ENCODE measurements at places on chromosomes 3 and 15.
A peak's percentile ranks its signal among the peaks of the same experiment; 100 is the strongest.

GRCh38 chr3:153443961-153444360 lies 281.9 kb downstream of the RAP2B start:
- no peak for DNase-seq

GRCh38 chr15:70088455-70088854 lies 9.3 kb downstream of the TLE3 start:
- no peak for DNase-seq

GRCh38 chr15:78950902-78951840 lies 6.3 kb upstream of the CTSH start:
- peak; percentile 65 for DNase-seq

DNA sequence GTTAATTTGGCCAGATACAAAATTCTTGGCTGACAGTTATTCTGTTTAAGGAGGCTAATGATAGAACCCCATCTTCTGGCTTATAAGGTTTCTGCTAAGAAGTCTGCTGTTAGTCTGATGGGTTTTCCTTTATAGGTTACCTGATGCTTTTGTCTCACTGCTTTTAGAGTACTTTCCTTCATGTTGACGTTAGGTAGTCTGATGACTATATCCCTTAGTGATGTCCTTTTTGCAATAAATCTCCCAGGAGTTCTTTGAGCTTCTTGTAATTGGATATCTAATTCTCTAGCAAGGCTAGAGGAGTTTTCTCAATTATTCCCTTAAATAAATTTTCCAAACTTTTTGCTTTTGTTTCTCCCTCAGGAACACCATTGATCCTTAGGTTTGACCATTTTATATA lies 114.1 kb upstream of the CDIN1 start:
- DNase-seq, result no peak

GRCh38 chr15:96358821-96359615 lies 28.5 kb downstream of the NR2F2 start:
- DNase-seq, result peak; percentile 16

DNA sequence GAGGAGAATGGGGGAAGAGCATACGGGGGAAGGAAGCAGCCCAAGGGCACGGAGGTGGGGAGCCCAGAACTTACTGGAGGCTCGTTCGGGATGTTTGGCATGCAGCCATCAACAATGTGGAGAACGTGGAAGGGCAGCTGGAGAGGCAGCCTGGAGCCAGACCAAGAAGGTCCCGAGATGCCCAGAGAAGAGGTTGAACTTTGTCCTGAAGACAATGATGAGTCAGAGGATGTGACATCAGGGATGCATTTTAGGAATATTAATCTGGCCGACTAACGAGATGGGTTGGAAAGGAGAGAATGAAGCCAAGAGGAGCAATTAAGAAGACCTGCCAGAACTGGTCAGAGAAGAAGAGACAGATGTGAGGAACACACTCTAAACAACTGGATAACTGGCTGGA lies 98.2 kb downstream of the SRGAP3 start:
- no peak for DNase-seq

DNA sequence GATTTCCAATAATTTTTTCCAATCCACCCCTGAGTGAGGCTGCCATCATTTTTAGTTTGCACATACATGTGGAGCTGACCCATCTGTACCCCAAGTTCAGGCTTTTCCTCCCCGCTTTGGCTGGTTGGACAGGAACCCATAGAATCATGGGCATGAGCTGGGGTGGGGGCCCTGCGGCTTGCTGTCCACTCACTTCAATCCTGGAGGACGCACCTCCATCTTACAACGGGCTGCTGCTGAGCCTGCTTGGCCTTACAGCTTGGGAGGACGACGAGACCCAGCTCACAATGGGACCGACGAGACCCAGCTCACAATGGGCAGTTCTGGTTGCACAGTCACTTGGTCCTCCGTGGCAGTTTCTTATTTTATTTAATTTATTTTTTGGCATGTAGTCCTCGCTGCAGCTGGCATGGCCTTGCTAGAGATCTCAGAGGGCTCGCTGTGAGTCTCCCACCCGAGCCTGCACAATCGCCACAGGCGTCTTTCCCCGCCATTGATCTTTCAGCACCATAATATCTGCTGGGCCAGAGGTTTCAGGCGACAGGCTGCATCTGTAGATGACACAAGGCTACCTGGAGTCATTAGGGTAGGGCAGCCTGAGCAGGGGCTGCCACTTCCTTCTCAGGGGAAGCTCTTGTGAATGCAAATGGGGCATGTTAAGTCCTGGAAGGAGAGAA lies 19.6 kb upstream of the EPHB3 start:
- no peak for DNase-seq

- peak; percentile 77 for DNase-seq
Observed at GRCh38 chr15:70853318-70853972, 512 bp downstream of the LARP6 start.

- no peak for DNase-seq
Observed at GRCh38 chr3:71752831-71753700, 589 bp upstream of the GPR27 start.

GRCh38 chr3:115102046-115102445 lies 45.0 kb downstream of the ZBTB20 start:
- no peak for DNase-seq

DNA sequence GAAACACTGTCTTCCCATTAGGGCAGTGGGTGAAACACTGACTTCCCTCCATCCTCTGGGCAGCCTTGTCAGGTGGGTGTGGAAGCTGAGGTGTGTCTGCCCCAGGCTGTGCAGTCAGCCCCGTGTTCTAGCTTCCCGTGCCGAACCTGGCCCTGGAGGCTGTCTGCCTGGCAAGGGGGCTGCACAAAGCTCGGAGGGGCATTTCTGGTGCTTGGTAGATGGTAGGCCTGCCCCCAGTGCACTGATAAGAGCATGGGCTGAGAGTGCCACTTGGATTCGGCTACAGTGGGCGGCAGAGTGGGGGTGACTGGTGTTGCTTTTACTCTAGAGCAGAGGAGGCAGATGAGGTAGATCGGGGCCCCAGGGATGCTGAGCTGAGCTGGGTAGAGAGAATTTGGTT lies 21.3 kb downstream of the IGF1R start:
- no peak for DNase-seq

DNA sequence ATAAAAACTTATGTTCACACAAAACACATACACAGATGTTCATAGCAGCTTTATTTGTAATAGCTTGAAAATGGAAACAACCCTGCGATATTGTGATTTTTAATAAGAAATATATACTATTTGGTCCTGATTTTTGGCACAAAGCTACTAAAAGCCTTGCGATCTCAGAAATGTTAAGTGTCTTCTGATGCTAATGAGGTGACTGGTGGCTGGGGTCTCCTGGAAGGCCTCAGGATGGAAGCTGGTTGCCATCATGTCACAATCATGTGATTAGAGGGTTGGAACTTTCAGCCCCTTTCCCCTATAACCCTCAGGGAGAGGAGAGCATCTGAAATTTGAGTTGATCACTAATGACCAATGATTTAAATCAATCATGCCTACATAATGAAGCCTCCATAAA lies 278.4 kb upstream of the UBE2E1 start:
- DNase-seq, result no peak

- peak; percentile 84 for DNase-seq
Observed at GRCh38 chr3:48429317-48429959, 448 bp downstream of the PLXNB1 start.

GRCh38 chr15:77022646-77023575 lies 28.0 kb downstream of the PSTPIP1 start:
- DNase-seq, result no peak

- no peak for DNase-seq
Observed at GRCh38 chr3:19427422-19428149, 279.3 kb downstream of the KCNH8 start.

GRCh38 chr3:8845641-8846040 lies 76.2 kb upstream of the OXTR start:
- no peak for DNase-seq

DNA sequence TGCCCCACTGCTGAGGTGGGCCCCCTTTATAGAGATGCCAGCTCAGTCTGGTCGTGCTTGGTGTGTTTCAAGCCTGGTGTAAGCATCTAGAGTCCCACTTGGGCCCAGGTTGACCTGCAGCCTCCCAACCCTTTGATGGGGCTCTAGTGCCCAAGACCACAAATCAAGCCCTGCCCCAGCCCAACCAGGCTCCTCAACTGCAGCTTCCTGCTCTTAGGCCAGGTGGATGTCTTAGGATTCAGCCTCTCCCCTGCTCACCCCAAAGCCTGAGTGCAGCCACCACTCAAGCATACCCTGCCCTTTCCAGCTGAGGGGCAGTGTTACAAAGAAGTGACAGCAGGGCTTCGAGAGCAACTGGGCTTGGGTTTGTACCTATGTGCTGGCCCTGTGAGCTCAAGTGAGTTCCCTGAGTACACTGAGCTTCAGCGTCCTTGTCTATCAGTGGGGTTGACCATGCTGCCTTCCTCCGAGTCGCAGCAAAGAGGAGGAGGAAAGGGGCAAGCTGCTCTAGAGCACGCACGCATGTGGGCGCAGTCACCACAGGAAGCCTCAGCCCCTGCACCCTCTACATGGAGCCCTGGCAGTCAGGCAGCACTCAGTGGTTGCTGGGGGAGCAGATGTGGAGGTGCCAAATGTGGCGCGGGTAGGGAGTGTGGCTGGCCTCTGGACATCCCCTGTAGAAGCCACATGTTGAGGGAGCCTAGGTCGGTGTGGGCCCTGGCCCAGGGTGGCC lies 120.7 kb downstream of the EEFSEC start:
- DNase-seq, result no peak

GRCh38 chr3:129592381-129593131 lies 13.9 kb downstream of the PLXND1 start:
- DNase-seq, result no peak

- no peak for DNase-seq
Observed at GRCh38 chr3:59451800-59452746, 402.2 kb upstream of the CFAP20DC start.

- DNase-seq, result no peak
Observed at GRCh38 chr15:97598353-97598798, 362.1 kb upstream of the ARRDC4 start.

Data from HuH-7.5 (cell line).